ENCODE measurements at places on chromosomes 6 and 20. TPM values are rescaled to one million over a fixed set of nuclear protein-coding genes. Genes with fewer than 3 reads are reported as not detected.

Gene BHLHE23
- polyA plus RNA-seq, result not detected

Gene GID8
- 27.3 TPM for polyA plus RNA-seq

Gene LPA
- 0.28 TPM for polyA plus RNA-seq

Gene HCRTR2
- polyA plus RNA-seq, result 0.50 TPM

Gene GRM1
- polyA plus RNA-seq, result 1.3 TPM

DNA sequence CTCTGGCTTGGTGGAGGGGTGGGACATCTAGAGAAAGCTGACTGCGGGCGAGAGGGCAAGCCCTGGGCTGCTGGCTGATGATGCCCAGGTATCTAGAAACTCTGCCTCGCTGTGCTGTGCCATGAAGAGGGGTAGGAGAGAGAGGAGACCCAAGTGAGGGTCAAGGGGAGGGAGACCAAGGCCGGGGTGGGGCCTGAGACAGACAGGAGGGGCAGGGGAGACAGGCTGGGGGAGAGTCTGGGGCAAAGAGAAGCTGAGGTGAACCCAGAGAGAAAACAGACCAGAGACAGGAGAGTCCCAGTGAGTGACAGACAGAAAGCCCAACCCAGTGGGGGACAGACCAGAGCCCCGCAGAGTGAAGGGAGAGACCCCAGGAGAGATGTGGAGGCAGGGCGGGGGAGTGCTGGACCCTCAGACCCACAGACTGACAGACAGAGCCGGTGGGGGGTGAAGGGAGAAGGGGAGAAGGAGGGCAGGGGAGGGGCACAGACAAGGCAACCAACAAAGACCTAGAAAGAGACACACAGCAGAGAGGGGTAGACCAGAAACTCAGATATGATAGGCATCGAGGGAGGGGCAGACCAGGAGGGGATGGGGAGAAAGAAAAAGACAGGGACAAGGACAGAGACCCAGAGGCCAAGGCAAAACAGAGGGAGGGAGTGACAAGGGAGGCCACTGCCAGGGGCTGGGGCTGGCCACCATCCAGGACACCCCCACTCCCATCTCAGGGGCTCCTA lies 5.9 kb downstream of the TEAD3 start:
- DNase-seq, result no peak

GRCh38 chr6:26534681-26535465 lies 3.3 kb upstream of the HMGN4 start:
- DNase-seq, result no peak

DNA sequence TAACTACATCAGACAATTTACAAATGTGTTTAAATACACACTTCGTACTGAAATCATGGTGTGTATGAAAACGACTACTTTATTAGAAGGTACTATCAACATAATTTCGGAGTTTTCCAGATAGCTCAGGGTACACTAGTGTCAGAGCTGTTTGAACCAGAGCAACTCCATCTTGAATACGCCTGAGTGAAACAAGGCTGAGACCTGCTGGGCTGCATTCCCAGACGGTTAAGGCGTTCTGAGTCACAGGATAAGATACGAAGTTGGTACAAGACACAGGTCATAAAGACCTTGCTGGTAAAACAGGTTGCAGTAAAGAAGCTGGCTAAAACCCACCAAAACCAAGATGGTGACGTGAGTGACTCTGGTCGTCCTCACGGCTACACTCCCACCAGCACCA lies 167.6 kb downstream of the THBS2 start:
- no peak for DNase-seq

DNA sequence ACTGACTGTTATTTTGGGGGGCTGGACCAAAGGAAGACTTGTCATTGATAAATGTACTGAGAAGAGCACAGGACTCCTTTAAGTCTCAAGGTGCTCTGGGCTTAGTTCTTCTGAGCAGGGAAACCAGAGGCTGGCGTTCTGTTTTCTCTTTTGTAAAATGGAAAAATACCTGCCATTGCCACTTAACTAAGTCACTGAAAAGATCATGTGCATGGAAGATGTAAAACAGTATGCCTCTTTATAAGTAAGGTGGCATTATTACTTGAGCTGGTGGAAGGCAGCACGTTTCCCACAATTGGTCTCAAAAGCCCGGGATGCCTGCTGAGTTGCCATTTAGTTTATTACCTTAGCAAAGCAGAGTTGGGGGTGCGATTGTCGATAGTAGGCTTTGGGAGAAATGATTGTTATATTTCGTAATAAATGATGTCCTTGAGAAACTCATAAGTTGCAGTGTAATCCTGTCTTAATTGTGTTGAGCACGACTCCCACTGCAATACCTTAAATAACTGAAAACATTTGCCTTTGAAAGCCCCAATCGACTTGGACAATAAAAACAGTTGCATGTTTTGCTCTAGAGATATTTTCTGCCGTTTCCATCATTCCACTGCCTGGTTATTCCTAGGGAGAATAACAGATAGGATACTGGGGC lies 3.6 kb downstream of the JARID2 start:
- no peak for DNase-seq

DNA sequence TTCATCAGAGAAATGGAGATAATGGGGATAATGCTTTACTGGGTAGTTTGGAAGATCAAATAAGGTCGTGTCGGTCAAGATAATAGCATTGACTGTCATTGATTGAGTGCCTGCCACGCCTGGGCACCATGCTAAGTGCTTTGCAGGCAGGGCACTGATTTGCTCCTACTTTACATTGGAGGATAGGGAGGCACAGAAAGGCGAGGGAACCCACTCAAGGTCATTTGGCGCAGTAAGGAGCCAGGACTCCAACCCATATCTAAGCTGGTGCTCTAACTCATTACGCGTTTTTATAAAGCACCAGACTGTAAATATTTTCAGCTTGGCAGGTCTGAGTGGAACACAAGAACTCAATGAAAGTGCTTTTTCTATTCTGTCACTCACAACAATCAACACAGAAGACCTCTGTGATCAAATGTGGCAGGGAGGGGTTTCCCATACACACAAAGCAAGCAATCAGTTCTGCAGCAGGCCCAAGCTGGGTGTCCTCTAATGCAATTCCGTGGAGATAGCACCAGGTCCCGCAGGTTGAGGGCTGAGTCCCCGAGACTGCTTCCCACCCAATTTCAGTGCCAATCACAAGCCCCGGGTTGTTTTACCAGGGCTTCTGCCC lies 373.6 kb downstream of the CDH26 start:
- DNase-seq, result no peak

- no peak for DNase-seq
Observed at GRCh38 chr6:105814745-105815536, 271.2 kb upstream of the PRDM1 start.

DNA sequence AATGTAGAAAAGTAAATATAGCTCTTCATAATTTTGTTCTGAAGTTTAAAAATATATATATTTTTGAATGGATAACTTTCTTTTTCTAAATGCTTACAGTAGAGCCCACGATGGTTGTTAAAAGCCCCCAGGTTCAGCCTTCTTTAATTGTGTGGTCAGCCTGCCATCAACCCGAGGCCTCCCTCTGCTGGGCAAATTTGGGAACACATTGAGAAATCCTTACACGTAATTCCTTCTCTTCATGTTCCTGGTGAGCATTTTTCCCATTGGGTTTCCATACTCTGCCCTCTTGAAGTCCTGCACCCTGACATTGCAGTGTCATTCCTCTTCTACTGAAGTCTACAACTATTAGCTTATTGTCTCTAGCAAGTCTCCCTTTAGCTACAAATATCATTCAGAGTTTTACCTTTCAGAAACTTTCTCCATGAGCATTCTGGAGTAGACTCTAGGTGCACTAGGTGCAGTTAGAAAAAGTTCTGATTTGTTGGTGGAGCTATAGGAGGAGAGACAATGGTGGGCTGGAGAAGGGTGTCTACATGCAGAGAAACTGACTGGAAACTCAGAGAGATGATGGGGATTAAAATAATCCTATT lies 40.6 kb downstream of the TRIM38 start:
- peak; percentile 76 for DNase-seq

DNA sequence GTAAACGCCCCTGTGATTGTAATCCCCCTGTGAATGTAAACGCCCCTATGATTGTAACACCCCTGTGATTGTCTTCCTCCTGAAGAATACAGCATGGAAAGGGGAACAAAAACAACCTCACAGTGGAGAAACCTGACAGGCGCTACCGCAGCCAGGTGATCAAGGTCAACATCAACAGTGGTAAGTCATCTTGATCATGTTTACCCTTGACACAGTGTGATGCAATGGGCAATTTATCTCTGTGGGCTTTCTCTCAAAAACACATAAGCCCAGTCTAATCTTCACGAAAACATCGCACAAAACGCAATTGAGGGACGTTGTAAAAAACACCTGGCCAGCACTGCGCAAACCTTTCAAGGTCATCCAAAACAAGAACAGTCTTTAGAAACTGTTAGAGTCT lies 277.2 kb downstream of the PRKN start:
- DNase-seq, result no peak

DNA sequence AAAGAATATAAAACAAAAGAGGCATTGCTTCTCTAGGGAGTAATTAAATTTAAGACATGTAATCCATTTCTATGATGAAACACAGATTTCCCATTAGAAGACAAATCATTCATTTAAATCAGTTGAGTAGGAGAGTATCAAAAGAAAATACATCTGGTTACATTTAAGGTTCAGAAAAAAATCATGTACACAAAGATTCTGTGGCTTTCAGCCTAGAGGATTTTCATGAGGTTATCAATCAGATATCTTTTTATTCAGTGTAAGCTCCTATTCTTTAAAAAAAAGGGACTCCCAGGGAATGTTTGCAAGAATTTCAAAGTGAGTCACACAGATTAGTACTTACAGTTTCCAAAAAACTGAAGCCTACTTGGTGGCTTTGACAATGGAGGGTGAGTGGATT lies 24.9 kb downstream of the COL21A1 start:
- no peak for DNase-seq

- DNase-seq, result no peak
Observed at GRCh38 chr20:62308102-62308822, 5.5 kb downstream of the ADRM1 start.
